ENCODE measurements at places on chromosomes 16 and 17. TPM values are rescaled to one million over a fixed set of nuclear protein-coding genes. Genes with fewer than 3 reads are reported as not detected.

- DNase-seq: no peak
These were observed 39.8 kb upstream of the METTL16 start for GRCh38 chr17:2551493-2551892.

DNA sequence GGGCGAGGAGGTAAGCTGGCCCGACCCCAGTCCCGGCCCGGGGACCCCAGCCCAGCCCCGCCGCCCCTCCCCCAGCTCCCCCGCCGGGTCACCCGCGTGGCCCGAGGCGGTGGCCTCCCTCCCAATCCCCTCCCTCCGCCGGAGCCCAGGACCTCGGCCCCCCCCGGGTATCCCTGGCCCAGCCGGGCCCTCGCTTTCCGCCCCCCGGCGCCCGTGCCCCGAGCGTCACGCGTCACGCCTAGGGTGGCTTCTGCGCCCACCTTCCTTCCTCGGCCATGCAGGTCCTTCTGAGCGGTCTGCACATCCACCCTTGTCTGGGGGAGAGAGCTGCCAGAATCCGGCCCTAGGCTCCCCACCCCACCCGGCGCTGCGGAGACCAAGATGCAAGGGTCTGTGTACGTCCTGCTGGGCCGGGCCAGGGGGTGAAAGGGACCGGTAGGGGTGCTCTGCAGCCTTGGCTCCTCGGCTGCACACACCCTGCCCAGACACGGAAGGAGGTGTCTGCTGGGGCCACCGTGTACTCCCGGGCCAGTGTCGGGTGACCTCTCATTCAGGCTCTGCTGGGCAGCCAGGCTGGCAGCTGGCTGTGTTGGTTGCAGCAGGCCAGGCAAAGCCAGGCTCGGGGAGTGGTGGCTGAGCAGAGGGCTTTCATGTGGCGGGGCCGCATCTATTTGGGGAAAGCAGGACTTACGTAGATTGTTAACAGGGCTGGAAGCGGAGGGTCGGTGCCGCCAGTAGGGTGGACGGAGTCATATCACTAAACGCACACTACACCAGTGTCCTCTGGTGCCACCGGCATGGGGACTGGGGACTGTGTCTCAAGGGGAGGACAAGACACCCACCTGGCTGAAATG lies 754 bp downstream of the RAB11FIP4 start:
- no peak for DNase-seq

DNA sequence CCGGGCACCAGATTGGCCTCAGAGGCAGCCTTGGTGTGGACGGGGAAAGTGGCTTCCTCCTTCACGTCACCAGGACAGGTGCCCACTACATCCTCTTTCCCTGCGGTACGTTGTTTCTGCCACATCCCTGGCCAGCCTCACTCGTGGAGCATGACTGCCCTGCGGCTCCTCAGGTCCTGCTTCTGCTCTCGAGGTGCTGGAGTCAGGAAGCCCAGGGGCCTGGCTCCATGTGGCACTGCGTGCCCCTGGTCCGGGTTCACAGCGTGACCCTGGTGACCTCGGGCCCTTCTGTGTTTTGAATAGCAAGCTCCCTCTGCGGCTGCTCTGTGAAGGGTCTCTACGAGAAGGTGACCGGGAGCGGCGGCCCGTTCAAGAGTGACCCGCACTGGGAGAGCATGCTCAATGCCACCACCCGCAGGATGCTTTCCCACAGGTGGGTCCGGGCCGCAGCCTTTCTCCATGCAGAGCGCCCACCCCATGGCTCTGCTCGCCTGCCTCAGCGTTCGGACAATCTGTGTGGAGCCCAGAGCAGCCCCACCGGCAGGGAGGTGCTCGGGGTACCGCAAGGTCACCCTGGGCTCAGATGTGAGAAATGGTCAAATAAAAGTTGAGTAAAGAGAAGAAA lies 13.5 kb downstream of the RGS11 start:
- DNase-seq: no peak

- no peak for DNase-seq
These were observed 22.4 kb upstream of the CBX4 start for GRCh38 chr17:79861413-79862216.

DNA sequence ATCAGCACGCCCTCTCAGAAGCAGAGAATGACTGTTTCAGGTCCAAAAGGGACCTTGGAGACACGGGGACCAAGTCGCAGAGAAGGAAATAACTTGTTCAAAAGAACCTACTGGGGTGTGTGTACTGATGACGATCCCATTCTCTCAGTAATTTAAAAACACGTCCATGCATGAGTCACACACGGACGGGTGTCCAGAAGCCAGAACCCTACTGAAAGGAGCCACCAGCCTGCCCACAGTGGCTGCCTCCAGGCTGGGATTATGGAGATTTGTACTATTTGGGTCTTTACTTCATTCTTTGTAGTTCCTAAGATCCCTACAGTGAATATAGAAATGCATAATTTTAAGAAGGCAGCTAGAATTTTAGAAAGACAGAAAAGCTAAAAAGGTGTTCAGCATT lies 27.8 kb downstream of the TMEM204 start:
- no peak for DNase-seq

DNA sequence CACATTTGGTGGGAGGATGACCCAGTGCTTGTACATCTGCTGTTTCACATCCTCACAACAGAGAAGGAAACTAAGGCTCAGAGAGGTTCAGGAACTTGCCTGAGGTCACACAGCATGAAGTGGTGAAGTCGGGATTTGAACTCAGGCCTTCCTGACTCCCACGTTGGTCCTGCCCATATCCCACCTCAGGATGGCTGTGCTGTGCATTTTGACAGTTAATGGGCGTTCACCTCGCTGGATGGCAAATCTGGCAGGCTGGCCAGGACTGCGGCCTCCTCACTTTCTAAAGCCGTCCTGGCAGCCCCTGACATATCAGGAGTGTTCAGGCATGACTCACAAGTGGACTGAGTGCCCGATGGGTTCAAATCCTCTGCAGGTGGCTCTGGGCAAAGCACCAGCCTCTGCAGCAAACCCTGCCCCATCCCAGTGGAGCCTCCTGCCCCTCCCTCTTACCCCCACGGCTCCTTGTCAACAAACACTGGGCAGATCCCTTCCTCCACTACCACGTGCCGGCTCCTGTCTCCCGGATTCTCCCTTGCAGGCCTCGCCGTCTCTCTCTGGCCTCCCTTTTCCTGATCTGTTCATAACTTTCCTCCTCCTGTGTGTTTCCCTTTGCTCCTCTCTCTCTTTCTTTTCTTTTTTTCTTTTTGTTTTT lies 29.2 kb downstream of the SOCS3 start:
- no peak for DNase-seq

DNA sequence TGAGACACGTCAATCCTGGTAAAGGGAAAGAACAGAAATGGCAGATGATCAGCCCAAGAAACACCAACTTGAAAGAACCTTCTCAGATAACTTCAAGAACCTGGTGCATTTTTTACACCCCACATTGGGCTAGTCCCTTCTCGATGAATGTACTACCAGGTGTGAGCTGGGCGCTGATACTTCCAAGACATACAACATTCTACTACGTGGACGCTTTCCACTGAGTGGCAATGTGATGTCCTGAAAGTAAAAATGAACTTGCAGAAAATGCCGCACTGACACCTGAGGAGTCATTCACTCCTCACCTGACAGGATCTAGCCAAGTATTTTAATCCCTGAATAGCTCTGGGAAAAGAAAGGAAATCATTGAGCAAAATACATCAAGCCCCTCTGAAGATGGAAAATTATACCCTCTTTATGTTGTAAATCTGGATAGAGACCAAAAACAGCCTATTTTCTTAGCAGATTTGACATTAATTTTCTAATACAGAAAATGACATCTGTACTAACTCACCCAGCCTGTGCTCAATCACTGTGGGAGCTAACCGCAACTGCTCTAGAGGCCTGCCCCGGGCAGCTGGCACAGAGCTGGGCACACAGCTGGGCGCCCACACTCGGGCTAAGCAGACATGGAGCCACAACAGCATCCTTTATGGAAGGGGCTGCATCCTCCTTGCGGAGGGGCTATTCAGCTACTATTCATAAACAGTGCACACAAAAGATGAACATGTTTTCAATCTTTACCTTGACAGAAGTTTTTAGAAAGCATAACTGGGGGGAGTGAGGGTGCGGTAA lies 16.2 kb downstream of the SNN start:
- no peak for DNase-seq

- DNase-seq: no peak
These were observed 42.6 kb upstream of the ZNF469 start for GRCh38 chr16:88339930-88340754.

DNA sequence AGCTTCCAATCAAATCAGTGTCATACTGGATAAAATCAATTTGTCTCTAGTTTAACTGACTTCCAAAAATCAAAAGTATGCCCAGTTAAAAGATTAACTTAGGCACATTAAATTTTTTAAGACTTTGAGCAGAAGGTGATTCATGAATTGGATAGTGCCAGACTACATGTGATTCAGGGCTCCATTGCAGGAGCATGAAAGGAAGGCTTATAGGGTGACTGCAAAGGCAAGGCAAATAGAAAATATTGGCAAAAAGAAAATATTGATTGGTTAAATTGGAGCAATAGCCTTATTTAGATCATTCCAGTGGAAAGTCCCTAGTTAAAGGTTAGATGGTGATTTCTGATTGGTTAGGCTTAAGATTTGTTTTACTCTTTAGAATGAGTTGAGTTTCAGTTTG lies 223.9 kb upstream of the ERCC4 start:
- DNase-seq: no peak

DNA sequence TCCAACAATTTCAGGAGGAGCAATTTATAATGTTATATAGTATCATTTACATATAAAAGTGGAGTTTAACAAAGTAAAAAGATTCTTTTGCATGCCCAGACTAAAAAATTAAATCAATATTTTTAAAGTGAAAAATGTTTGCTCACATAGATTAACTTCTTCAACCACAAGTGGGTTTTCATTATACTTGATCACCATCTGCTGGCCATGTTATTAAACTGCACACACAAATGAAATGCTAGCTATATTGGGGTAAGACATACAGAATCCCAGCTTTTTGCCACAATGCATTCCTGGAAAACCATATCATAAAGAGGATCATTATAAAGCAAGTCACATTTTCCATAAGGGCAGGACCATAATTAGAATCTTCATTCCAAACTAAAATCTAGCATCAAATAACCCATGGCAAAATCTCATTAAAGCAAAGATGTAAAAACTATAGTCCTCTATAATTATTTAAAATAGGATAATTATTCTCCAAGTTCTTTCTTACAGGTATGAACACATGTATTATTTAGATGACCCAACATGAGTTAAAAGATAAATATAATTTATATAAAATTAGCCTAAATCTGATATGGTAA lies 26.3 kb downstream of the CEP112 start:
- no peak for DNase-seq

GRCh38 chr17:29583324-29584248 lies 5.9 kb downstream of the GIT1 start:
- no peak for DNase-seq

- no peak for DNase-seq
These were observed 2.6 kb upstream of the TMEM88 start for GRCh38 chr17:7852262-7852670.

- no peak for DNase-seq
These were observed 109.9 kb downstream of the GNAO1 start for GRCh38 chr16:56300891-56301850.

DNA sequence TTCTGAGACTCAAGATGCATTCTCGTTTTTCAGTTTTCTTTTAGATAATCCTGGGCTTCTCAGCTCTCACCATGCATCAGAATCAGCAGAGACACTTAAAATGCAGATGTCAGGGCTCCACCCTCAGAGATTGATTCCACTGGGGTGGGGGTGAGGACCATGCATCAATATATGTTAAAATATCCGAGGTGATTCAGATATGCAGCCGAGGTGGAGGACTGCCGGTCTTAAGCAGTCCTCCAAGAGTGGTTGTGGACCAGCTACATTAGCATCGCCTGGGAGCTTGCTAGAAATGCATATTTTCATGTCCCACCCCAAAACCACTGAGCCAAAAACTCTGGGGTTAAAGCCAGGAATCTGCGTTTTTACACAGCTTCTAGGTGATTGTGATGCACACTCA lies 501.3 kb downstream of the CDH13 start:
- DNase-seq: no peak

GRCh38 chr16:30151091-30151490 lies 28.1 kb upstream of the MAPK3 start:
- no peak for DNase-seq

Gene CMTM2
- polyA plus RNA-seq: 1.0 TPM

Gene ZSWIM7
- 49.6 TPM for polyA plus RNA-seq

Gene TMC8
- polyA plus RNA-seq: 0.90 TPM

Gene TBC1D3H
- polyA plus RNA-seq: not detected

Gene MRM1
- polyA plus RNA-seq: 2.1 TPM

Gene SDK2
- polyA plus RNA-seq: 9.5 TPM

Gene ST6GALNAC1
- polyA plus RNA-seq: 0.17 TPM
